ENCODE measurements at places on chromosomes 5 and 9.
A peak's percentile ranks its signal among the peaks of the same experiment; 100 is the strongest.

- DNase-seq, result no peak
Observed at GRCh38 chr9:104794070-104794469, 30.1 kb downstream of the NIPSNAP3B start.

DNA sequence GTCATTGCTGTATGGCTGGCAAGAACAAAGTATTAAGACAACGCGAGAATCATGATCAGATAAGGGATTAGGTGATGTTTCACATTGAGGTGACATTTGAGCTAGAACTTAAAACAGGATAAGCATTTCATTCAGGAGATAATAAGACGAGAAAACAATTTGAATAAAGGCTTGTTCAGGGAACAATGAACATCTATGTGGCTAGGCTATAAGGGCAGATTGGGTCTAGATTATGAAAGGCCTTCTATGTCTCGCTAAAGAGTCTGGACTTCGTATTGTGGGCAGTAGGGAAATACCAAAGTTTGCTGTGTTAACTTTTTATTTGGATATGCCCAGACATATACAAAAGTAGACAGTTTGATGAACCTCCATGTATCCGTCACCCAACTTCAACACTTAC is 6.9 kb downstream of the MRPL22 start:
- DNase-seq, result no peak

GRCh38 chr9:136187683-136188586 is 17.0 kb downstream of the LHX3 start:
- DNase-seq, result no peak

GRCh38 chr5:1543398-1544293 is 19.9 kb upstream of the LPCAT1 start:
- DNase-seq, result peak; percentile 6

GRCh38 chr9:130172858-130173665 is 858 bp downstream of the NCS1 start:
- no peak for DNase-seq

GRCh38 chr9:98385751-98386150 is 130.3 kb upstream of the TBC1D2 start:
- DNase-seq, result no peak

DNA sequence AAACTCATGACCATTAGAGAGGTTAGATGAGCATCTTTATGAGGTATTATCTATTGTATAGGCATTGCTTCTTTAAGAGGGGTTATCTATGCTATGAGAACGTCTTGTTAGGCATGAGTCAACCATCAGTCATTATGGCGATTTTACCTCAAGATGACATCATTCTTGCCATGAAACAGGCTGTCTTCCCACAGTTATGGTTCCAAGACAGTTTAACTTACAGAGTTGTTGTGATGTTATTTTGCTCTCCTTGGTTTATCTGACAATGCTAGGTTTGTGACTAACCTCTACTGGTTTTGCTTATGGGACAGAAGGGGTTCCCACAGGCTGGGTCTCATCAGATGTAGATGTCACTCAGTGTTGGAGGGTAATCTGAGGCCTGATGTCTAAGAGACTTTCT is 1864.7 kb upstream of the ACO1 start:
- no peak for DNase-seq

DNA sequence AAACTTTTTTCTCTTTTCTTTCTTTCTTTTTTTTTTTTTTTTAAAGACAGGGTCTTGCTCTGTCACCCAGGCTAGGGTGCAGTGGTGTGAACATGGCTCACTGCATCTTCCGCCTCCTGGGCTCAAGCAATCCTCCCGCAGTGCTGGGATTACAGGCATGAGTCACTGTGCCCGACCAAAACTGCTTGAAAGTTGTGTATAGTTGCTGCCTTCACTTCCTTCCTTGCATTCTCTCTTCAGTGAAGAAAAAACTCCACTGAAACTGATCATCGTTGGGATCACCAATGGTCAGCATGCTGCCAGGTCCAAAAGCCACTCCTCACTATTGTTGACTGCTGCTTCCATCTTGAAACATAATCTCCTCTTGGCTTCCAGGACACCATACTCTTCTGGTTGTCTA is 66.6 kb upstream of the CTNNA1 start:
- DNase-seq, result no peak

- DNase-seq, result no peak
Observed at GRCh38 chr5:111927191-111927590, 170.2 kb upstream of the NREP start.

GRCh38 chr5:141570655-141571054 is 48.1 kb downstream of the DIAPH1 start:
- no peak for DNase-seq

DNA sequence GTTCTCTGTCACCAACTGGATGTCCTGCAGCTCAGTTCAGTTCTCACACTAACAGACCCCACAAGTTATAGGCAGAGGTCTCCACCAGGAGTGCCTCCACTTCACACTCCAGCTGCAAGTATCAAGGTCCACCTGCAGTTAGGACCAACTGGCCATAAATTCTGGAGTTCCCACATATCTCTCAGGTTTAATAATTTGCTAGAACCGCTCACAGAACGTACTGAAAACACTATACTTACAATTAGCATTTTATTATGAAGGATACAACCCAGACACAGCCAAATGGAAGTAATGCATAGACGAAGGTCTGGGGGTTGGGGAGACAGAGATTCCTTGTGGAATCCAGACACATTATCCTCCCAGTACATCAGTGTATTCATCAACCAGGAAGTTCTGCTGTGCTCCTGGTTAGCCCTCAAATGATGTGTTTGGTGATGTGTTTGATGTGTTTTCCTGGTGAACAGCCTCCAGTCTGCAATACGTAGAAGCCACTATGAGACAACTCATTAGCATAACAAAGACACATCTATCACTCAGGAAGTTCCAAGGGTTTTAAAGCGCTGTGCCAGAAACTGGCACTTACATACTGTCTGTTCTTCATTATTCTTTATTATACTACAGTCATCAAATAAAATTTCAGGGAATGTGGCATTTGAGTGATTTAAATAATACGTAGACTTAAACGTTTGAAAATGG is 25.4 kb downstream of the OGN start:
- DNase-seq, result no peak

DNA sequence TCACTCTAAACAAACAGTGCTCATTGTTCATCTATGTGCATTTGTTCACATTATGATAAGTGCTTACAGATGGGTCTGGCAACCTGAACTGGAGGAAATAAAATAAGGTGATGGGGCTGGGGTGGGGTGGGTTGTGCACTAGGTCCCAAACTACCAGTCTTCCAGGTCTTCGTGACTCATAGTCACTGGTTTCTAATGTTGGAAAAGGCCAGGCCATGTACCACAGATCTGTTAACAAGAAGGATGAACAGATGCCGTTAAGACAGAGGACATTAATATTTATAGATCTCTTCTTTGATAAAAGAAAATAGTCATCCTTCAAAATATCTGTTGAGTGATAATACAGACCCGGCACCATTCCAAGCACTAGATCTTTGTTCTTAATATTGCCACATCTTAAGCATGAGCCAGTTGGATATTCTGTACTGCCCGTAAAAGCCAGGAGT is 71.4 kb upstream of the STARD4 start:
- no peak for DNase-seq

DNA sequence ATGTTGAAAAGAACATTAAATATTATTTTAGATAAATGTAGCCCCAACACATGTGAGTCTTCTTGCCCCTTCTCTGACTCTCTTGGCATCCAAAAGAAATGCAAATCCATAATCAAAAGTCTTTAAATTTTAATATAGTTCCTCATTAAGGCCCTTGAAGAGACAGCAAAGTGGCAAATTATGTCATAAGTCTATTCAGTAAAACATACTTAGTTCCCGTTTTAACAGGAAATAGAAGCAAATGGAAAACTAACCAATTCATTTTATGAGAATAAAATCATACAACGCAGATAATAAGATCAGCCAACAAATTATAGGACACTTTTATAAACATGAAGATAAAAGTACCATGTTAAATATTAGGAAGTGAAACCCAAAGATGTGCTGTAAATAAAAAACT is 20.1 kb upstream of the IFNB1 start:
- DNase-seq, result no peak

GRCh38 chr9:81844131-81844567 is 84.1 kb upstream of the SPATA31D4 start:
- DNase-seq, result no peak

DNA sequence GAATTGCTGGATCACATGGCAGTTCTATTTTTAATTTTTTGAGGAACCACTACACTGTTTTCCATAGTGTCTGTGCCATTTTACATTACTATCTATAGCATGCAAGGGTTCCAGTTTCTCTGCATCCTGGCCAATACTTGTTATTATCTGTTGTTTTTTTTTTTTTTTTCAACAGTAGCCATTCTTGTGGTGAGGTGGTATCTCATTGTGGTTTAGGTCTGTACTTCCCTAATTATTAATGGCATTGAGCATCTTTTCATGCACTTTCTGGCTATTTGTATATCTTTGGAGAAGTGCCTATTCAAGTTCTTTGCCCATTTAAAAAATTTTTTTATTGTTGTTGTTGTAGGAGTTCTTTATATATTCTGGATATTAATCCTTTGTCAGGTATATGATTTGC is 97.7 kb downstream of the GDNF start:
- DNase-seq, result no peak

DNA sequence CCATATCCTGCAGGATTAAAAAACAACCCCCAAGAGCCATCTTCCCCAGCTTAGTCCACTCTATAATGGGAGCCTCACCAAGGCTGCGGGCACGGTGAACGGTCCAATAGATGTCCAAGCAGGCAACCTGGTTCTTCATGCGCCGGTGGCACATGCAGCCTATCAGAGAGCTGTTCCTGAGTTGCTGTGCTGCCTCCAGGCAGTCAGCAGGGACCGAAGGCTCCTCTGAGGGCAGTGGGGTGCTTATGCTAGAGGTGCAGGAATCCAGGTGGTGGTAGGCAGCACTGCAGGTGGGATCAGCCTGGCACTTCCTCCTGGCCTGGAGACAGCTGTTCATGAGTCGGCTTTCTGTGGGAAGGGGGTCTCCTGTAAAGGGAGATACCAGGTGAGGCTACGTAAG is 10.2 kb downstream of the GFRA3 start:
- DNase-seq, result no peak

DNA sequence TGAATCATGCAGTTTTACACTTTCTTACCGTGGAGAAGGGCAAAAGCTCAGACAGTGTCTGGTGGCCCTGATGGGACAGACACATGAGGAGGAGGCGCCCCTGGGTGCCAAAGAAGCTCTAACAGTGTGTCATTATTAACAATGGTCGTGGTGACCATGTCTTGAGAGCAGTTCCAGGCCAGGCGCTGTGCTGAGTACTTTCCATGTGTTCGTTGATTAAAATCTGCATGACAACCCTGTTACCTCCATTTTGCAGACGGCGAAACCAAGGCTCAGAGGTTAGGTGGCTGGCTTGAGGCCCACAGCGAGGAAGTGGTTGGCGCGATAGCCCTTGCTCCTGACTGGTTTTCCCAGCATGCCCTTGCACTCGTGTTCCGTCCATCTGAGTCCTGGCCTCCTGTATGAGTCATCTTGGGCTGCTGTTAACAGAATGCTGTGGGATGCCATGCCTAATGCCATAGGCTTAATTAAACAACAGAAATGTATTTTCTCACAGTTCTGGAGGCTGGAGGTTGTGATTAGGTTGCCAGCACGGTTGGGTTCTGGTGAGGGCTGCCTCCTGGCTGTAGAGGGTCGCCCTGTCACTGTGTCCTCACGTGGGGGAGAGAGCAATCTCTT is 92.0 kb downstream of the AMBP start:
- no peak for DNase-seq

DNA sequence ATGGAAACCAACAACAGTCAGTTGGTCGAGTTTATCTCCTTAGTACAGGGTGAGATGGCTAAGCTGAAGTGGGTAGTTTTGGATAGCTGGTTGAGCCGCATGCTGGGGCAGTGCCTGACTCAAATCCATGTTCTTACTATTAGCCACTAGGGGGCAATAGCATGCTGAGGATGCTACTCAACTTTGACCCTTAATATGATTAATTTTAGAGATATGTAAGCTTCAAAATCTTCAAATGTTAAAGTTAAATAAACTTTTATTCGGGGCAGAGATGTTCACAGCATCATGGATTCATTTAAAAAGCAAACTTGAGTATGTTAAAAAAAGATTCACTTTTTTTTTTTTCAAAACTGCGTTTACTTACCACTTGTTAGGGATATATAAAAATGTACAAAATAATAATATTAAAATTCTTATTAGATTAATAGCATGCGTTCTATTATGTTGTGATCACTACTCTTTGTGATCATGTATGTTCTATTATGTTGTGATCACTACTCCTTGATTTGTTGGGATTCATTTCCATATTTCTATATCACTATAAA is 57.0 kb downstream of the C9orf153 start:
- peak; percentile 68 for DNase-seq

- DNase-seq, result no peak
Observed at GRCh38 chr9:70000469-70000868, 43.2 kb upstream of the MAMDC2 start.

- no peak for DNase-seq
Observed at GRCh38 chr5:40121236-40121635, 558.5 kb upstream of the PTGER4 start.

DNA sequence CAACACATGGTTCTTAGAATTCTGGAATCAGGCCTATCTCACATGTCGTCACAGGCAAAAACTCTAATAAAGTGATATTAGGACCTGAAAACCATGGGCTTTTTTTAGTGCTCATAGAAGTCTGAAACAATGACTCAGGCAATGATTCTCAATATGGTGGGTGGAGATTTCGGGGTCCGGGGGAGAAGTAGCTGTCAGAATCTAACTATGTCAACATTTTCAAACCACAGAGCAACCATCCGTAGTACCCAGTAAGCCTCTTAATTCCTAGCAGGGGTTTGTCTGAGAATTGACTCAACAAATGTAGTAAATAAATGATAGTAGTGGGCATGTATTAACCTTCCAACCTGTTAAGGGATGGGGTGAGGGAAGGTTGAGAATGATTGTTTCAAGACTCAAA is 2.6 kb downstream of the AMACR start:
- DNase-seq, result no peak

DNA sequence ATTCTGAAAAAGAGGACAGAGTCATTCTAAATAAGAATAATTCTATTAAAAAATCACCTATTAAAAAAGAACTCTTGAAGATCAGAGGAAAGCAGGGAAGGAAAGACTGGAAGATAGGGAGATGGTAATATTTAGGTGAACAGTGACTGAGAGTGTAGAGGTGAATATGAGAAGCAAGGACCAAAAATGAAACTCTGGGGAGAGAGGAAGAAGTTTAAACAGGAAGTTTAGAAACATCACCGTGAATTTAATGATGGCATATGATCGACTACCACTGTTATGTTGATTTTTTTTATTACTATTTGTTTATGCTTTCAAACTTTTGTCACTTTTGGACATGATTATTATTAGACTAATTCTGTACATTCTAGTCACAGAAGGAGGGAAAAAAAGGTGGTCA is 1.7 kb upstream of the SPINK6 start:
- no peak for DNase-seq

DNA sequence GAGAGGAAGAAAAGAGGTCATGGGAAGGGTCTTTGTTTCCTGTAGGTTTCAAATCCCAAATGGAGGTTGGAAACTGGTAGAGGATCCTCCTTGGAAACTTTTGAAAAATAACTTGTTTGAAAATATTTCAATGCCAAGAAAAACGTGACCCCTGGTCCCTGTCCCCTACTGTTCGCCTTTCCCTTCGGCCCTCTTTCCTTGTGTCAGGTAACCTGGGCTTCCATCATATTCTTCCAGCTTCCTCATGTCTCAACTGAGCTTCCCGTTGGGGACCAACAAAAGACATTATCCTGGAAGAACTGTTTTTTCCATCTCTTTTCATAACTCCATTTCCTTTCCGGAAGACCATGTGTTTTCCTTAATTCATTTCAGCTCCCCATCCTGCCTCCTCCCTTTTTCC is 266.8 kb upstream of the ANKRD55 start:
- no peak for DNase-seq
